ENCODE measurements at places on chromosomes 5 and 9. TPM values are rescaled to one million over a fixed set of nuclear protein-coding genes. Genes with fewer than 3 reads are reported as not detected.
A peak's percentile ranks its signal among the peaks of the same experiment; 100 is the strongest.

Gene NR4A3
- 37.7 TPM for total RNA-seq

Gene CDX1
- not detected for total RNA-seq

Gene BRINP1
- total RNA-seq, result not detected

Gene SLC34A1
- total RNA-seq, result not detected

Gene ANXA2R
- total RNA-seq, result 6.8 TPM

GRCh38 chr5:61617039-61617438, 285.0 kb downstream of the ZSWIM6 start:
- H3K27me3 ChIP-seq, result no peaks in the 10 kb centered on the region
- H3K4me1 ChIP-seq, result no peaks in the 10 kb centered on the region
- H3K27ac ChIP-seq, result no peak overlapping the region
- no peak overlapping the region for H3K4me3 ChIP-seq

DNA sequence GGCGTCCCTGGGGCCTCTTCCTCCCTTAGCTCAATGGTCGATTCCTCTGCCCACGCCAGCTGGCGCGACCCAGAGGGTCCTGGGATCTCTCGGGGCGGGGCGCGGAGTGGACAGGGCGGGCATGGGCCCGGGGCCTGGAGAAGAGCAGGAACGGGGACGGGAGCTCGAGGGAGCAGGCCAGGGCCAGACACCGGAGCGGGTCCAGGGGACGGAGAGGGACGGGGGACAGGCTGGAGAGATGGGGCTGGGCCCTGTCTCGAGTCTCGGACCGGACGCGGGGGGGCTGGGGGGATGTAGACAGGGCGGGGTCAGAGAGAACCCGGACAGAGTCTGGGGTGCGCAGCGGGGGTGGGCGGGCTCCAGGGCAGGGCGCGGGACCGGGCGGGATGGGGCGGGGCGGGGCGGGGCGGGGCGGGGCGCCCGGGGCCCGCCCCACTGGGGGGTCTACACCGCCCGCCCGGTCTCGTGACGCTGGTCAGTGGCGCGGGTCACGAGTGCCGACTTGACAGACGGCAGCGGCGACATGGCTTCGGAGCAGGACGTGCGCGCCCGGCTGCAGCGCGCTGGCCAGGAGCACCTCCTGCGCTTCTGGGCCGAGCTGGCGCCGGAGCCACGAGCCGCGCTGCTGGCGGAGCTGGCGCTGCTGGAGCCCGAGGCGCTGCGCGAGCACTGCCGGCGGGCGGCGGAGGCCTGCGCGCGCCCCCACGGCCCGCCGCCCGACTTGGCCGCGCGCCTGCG, at the start of gene UAP1L1:
UAP1L1 (plus strand) TSS at position 508 of the 738 bp plus-strand sequence; CDS start at position 524, 16 bp downstream.
- peak within 1 kb of the TSS; percentile 47 for H3K4me3 ChIP-seq
- H3K36me3 ChIP-seq, result peaks cover 3% of the 10 kb centered on the region
- peak; percentile 79 for DNase-seq
- H3K27ac ChIP-seq, result no peak within 1 kb of the TSS
- peaks cover 7% of the 10 kb centered on the region for H3K4me1 ChIP-seq

DNA sequence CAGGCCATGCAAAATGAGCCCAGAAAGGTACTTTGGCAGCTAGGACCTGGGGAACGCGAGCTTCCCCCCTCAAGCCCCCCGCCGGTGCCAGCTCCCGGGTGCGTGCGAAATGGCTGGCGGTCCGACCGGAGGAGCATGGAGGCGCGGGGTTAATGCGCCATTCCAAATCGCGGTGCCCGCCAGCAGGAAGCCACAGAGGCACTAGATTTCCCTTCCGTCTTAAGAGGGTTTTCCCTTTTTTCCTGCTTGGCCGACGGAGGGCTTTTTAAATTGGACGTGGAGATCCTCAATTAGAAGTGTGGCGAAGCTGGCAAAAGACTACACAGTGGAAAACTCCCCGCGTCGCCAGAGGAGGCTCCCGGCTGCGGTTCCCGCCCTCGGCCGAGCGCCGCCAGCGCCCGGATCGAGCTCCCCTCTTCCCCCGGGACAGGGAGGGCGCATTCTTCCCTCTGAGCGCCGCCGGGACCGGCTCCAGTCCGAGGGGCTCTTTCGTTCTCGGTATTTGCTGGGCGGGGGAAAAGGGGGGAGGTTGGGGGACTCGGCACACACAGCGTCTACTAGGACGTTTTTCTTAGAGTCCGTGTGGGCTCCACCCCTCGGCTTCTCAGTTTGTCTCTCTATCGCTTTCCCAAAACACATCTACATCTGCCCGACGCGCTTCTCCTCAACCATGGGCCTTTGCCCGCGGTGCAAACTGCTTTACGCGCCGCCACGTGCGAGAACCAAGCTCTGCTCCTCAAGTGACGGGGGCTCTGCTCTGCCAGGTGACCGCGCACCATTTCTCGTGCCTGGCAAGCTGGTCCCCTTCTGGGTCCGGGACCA, 3.0 kb downstream of the GDNF start:
- H3K4me3 ChIP-seq, result no peak overlapping the region
- no peaks in the 10 kb centered on the region for H3K36me3 ChIP-seq
- no peak overlapping the region for H3K27ac ChIP-seq
- DNase-seq, result no peak
- peaks cover 8% of the 10 kb centered on the region for H3K4me1 ChIP-seq

GRCh38 chr5:9009931-9010651, 535.8 kb downstream of the SEMA5A start:
- no peaks in the 10 kb centered on the region for H3K27me3 ChIP-seq
- H3K4me3 ChIP-seq, result no peak overlapping the region
- no peaks in the 10 kb centered on the region for H3K4me1 ChIP-seq
- DNase-seq, result no peak
- H3K27ac ChIP-seq, result no peak overlapping the region
- H3K36me3 ChIP-seq, result no peaks in the 10 kb centered on the region

DNA sequence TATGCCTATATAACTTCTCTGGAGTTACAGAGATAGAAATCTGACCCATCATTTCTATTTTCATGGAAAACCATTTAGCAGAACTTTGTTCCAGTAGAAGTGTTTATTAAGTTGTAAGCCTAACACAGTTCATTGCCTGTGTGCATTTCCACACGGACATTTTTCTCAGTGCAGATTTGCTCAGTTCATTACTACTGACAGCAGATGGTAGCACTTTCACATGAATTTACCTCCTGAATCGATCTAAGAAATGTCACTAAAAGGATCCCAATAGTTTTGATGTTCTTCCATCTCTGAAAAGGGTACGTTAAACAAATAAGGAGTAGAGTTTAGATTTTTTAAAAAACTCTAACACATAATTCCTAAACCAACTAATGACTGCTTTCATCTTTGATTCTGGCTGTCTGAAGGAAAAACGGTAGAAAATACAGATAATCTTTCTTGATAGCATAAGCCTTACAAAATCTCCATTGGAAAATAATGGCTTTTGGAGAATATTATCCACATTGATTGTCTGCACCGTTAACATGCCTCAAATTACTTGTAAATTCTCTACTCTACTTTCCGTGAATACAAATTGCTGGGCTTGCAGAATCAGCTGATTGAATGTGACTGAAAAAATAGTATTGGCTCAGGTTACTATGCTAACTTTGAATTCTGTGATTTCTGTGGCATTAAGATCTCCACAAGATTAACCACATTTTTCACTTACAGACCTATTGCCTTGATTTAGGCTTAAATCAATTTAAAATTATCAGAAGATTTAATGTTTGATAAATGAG, 33.1 kb downstream of the RPS23 start:
- H3K36me3 ChIP-seq, result no peaks in the 10 kb centered on the region
- H3K4me1 ChIP-seq, result no peaks in the 10 kb centered on the region
- no peak overlapping the region for H3K4me3 ChIP-seq
- no peak for DNase-seq
- H3K27ac ChIP-seq, result no peak overlapping the region
- no peaks in the 10 kb centered on the region for H3K27me3 ChIP-seq

DNA sequence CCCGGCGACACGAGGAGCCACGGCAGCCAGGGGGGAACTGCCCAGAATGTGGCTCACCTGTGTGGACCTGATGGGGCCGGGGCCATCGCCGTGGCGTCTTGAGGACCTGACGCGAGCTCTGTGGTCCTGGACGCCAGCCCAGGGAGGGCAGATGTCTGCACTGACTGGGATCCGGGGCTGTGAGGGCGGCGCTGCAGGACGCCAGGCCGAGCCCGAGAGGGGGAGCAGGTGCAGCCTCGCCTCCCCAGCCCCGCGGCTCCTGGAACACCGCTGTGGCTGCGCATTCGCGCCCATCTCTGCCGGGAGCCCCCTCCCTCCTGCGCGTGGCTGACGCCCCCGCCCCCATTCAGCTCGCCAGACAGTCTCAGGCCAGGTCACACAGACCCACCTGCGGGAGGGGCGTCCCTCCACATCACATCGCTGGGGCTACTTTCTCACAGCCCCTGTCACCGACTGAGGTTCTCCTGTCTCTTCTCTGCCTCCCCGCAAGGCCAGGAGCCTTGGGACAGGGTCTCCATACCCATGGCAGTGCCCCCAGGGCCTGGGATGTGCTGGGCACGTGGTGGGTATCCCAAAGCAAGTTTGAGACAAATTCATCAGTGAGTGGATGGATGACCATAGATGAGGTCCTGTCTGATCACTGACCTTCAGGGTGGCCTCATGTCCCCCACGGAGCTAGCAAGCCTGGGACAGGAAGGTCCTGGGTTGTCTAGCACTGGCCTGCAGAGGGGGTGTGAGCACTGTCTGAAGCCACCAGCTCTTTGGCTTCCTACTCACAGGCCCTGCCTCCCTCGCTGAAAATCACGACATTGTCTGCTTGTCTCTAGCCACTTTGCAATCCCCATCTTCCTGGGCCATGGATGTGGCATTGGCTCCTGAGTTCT, 47.3 kb downstream of the RASGEF1C start:
- H3K4me1 ChIP-seq, result no peaks in the 10 kb centered on the region
- no peak overlapping the region for H3K27ac ChIP-seq
- H3K4me3 ChIP-seq, result no peak overlapping the region
- DNase-seq, result no peak

DNA sequence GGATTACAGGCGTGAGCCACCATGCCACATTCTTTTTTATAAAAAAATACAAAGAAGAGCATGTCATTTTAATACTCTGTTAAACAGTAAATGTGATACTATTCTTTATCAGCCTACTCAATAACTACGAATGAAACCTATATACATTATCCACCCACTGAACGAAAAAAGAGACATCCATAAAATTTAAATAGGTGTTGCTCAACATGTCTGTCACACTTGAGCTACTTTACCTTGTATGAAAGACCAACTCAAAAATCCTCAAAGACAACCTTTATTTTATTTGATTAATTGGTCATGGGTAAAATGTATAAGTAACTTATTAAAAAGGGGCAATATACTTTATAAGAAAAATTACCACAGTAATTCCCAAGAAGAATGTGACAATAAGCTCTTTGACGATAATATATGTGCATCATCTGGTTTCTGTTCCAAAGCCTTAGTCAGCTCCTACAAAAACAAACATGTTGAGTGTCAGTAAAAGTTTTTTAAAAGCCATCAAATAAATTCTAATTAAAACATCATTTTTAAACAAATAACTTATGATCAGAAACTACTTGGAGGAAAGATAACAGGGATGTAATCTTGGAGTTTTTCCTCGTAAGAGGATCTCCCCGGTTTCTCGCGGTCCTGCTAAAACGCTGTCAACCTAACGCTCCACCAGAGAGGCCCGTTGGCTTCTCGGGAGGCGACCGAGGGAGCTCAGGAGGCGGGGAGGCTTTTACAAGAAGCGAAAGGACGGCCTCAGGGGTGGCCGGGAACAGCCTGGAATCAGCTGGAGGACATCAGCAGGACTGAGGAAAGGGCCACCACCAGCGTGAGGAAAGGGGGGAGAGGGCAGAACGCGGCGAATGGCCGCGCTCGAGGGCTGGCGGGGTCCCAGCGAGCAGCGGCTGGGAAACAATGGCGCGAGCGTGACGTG, 13.5 kb upstream of the ANKRD18B start:
- H3K27ac ChIP-seq, result peak overlapping the region; percentile 67
- no peaks in the 10 kb centered on the region for H3K27me3 ChIP-seq
- H3K36me3 ChIP-seq, result no peaks in the 10 kb centered on the region
- no peak for DNase-seq
- no peaks in the 10 kb centered on the region for H3K4me1 ChIP-seq

GRCh38 chr9:127051881-127052595, 70.4 kb downstream of the ANGPTL2 start:
- no peak overlapping the region for H3K27ac ChIP-seq
- no peak overlapping the region for H3K4me3 ChIP-seq
- no peak for DNase-seq
- no peaks in the 10 kb centered on the region for H3K36me3 ChIP-seq
- peaks cover 19% of the 10 kb centered on the region for H3K4me1 ChIP-seq
- H3K27me3 ChIP-seq, result no peaks in the 10 kb centered on the region

- no peaks in the 10 kb centered on the region for H3K27me3 ChIP-seq
- H3K36me3 ChIP-seq, result no peaks in the 10 kb centered on the region
- no peaks in the 10 kb centered on the region for H3K4me1 ChIP-seq
- H3K4me3 ChIP-seq, result no peak overlapping the region
Observed at GRCh38 chr9:86454701-86455615, 100.7 kb upstream of the TUT7 start.

GRCh38 chr5:130706696-130707095, 458.4 kb downstream of the HINT1 start:
- H3K4me1 ChIP-seq, result no peaks in the 10 kb centered on the region
- DNase-seq, result no peak
- no peaks in the 10 kb centered on the region for H3K36me3 ChIP-seq
- H3K27ac ChIP-seq, result no peak overlapping the region
- H3K4me3 ChIP-seq, result no peak overlapping the region

GRCh38 chr5:176578391-176578808, 29.3 kb downstream of the CDHR2 start:
- H3K36me3 ChIP-seq, result no peaks in the 10 kb centered on the region
- H3K4me3 ChIP-seq, result no peak overlapping the region
- H3K27ac ChIP-seq, result no peak overlapping the region
- no peaks in the 10 kb centered on the region for H3K27me3 ChIP-seq
